Stimulated activated CD8-positive, alpha-beta memory T cell treated with anti-CD3 and anti-CD28 coated beads, Interleukin-4, amount 100 ng/mL, for 48 hours (primary cell): ENCODE measurements at places on chromosomes 12 and 14.

GRCh38 chr14:92515546-92516343 lies 2.2 kb downstream of the RIN3 start:
- no peak for DNase-seq

DNA sequence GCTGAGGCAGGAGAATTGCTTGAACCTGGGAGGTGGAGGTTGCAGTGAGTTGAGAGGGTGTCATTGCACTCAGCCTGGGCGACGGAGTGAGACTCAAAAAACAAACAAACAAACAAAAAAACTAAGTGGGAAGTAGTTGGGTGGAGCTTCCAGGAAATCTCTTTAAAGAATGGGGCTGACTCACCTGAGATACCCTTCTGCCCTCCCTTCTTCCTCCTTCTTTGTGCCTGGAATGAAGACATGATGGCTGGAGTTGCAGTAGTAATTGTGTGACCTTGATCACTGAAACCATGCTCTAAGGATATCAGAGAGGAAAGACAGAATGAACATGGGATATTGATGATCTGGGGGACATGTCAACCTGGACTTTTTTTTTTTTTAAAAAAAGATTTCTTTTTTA lies 87.6 kb upstream of the MED13L start:
- DNase-seq: no peak

GRCh38 chr12:107079172-107080011 lies 14.0 kb downstream of the CRY1 start:
- no peak for DNase-seq

DNA sequence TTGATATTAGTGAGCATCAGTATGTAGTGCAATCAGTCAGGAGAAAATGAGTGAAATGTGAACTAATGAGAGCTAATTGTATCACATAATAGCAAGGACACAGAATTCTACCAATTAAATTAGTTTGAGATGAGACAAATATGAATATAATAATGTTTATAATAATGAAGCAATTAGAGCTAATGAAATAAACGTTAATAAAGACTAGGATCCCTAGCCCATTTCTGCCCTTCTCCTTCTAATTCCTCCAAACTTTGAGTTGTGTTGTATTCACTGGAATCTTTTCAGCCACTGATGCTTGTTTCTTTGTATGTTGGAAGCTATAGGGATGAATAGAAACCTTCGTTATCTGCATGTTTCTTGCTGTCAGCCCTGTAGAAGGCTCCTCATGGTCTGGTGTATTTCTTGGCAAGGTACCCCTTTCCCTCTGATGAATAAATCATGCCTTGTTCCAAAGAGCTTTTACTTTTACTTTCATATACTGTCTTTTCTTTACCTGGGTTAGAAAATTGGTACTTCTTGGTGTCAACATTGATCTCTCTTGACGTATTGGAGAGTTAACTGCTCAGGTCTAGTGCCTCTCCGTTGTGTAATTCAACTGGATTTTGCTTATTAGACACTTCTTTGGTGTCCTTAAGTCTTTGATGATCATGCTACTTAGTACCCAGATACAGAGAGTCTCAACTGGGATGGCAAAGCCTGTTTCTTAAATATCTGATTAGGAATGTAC lies 154.8 kb downstream of the PTCSC3 start:
- no peak for DNase-seq

GRCh38 chr12:68065687-68066086 lies 76.4 kb downstream of the IFNG-AS1 start:
- no peak for DNase-seq

DNA sequence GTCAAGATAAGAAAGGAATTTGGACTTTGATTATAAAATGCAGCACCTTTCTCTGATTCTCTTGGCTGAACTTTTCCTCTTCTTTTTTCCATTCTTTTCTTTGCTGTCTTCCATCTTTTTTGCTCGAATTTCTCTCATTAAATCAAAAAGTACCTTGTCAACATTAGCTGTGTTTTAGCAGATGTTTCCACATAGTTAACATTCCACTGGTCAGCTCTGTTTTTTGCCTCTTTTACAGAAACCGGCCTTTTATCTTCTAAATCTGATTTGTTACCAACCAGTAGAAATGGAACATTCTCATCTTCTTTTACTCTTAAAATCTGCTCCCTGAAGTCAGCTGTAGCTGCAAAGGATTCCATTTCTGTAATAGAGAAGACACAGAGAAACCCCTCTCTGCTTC lies 71.1 kb upstream of the SYT1 start:
- DNase-seq: no peak

- DNase-seq: peak; percentile 17
These were observed 6.2 kb downstream of the C1QL4 start for GRCh38 chr12:49330631-49331379.

DNA sequence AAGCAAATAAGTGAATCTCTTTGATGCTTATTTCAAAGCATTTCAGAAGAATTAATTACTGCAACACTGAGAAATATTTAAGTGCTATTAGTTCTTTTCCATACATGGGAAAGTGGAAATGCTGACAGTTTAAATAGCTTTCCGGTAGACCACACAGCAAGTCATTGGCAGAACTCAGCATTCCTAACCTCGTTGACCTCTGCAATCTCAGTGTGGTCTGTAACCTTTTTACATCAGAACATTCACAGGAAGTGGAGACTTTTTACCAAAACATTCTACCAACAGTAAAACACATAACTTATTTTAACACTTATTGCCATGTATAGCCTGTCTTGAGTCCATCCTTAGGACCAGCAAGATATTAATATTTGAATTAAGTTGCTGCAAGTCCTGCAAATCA lies 249.5 kb upstream of the DCN start:
- no peak for DNase-seq

DNA sequence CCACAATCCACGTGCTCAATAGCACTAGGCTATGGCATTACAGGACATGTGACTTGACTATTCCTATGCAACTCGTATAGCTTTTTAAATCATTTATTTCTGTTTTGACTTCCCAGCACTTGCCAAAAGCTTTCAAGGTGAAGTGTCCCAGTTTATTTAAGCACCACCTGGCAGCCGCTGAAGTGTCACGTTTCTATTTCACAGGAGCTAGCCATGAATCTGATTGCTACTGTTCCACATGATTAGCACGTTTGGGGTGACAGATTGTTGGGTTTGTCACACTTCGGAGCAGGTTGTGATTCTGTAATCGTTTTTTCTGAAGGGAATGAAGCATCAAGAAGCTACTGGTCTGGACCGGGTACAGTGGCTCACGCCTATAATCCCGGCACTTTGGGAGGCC lies 39.9 kb upstream of the BICDL1 start:
- DNase-seq: no peak
